MG63 (cell line): ENCODE measurements at places on chromosomes 2 and 18.

DNA sequence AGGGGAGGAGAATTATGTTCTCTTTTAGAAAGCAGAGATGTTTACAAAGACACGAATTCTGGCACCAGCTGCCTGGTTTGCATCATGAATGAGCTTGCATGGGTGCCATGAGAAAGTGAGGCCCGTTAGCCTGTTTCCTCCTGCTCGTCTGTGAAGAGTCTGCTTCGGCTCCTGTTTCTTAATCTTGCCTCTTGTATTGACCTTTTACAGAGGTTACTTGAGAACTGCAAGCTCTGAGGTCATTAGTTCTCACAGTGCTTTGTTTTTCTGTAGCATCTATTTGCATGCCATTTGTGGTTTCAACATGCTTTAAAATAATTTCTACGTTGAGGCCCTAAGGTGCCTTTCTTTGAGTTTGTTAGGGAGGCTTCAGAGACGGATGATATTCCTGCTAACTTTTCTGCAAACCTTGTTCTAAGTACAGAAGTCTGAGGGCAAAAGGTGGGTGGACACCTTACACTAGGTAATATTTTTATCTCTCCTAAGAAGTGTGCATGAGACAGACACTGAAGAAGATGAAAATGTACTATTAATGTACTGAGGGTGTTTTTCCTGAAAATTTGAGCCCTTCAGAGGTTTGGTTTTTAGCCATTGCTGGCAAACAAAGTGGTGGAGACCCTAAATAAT is 53.4 kb upstream of the LINC00305 start:
- no peak for DNase-seq

DNA sequence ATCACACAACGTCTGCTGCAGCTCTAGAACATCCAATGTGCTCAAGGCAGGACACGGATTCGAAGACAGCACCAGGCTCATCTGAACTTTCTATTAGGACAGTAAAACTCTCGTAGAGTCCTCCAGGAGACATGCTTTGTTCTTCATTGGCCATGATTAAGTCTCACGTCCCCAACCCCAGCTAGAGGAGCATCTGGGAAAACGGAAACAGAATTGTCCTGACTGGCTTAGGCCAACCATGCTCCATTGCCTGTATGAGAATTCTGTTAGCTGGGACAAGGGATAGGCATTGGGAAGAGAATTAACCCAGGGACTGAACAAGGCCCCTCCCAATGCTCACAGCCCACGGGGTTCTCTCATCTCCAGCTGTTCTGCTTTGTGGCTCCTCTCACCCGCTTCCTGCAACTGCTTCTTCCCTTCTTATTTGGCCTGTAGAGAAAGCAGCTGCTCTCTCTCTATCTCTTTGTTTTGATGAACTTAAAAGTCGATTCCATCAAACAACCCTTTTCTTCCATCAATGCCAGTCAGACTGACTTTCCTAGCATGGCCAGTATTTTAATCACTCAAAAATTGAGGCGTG is 75.6 kb downstream of the C1QL2 start:
- DNase-seq = no peak

GRCh38 chr2:196076778-196077568 is 8.3 kb upstream of the DNAH7 start:
- no peak for DNase-seq

GRCh38 chr2:241505781-241506201 is 2.6 kb downstream of the STK25 start:
- no peak for DNase-seq

DNA sequence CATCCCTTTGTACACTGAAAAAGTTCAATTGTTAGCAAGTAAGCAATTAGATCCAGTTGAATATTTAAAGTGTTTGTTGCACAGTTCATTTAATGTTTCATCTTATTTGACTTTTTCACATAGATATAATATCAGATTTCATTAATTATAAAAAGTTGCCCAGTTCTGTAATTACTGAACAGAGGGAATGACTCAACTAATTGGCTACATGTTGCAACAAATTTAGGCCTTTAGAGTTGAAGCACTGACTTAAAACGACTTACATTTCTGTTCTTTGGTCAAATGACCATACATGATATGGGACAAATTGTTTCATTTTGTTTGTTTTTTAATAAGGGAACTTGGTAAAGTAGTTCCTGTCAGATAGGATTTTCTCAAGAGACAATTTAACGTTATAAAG is 68.5 kb upstream of the FAM117B start:
- no peak for DNase-seq
